Glomerular endothelial cell (primary cell): ENCODE measurements at places on chromosomes 11 and 22. TPM values are rescaled to one million over a fixed set of nuclear protein-coding genes. Genes with fewer than 3 reads are reported as not detected.

NELL1 gene
- not detected in 2 replicates for total RNA-seq

DNA sequence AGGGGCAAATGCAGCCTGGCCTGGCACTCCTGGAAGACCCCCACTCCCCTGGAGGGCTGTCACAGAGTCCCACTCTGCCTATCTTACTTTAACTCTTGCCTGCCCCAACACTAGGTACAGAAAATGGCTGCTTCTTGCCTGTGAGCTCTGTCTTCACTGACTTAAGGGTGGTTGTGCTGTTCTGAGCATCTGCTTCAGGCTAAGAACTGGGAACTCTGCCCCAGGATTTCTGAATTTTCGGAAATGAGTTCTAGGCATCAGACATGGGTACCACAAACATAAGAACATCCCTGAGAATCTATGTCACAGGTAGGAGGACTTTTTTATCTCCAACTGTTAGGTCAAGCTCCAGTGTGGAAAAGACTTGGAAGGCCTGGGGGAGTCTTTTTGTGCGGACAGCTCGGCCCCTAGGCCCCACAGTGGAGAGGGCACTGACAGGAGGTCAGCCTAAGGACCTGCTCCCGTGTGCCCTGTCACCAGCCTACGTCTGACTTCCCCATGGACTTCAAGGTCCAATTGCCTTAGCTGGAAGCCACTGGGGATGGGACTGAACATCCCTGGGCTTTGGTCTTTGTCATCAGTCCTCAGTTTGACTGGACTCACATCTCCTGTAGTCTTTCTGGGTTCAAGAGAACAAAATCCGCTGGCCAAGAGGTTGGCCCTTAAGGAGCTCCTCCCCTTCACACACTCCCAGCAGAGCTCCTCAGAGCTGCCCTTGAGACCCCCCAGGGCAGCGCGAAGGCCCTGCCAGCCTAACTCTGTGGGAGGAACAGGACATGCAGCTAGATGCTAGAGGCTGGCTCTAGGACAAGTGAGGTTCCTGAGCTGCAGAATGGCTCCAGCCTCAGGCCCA lies 31.9 kb downstream of the PPP2R1B start:
- no peak for DNase-seq

GRCh38 chr11:76764941-76765665 lies 18.1 kb upstream of the TSKU start:
- DNase-seq = no peak

LDHAL6A gene
- not detected in 2 replicates for total RNA-seq

GRCh38 chr11:38835966-38836365 lies 2237.9 kb upstream of the RAG2 start:
- DNase-seq = no peak
